Head of caudate nucleus (tissue), 42 donors: ENCODE measurements at places on chromosomes 3 and 15.

DNA sequence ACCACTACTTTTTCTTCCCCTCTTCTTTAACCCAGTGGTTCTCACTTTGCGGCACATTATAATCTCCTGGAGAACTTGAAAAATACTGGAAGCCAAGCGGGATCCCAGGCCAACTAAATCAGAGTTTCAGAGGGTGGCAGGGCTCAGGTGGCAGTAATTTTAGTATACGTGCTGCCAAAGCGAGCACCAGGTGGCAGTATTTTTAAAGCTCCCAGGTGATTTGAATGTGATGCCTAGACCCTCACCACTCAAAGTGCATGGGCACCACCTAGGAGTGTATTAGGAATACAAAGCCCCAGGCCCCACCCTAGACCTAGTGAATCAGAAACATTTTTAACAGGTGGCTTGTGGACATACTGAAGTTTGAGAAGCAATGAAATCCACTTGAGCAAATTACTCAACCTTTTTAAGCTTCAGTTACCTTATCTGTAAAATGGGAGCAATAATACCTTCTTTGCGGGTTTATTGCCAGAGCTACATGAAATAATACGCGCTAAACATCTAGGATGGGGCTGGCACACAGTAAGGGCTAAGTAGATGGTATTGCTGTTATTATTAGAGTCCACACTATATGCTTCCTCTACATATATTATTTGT, 8.3 kb downstream of the B3GALNT1 start:
- DNase-seq: no peak

DNA sequence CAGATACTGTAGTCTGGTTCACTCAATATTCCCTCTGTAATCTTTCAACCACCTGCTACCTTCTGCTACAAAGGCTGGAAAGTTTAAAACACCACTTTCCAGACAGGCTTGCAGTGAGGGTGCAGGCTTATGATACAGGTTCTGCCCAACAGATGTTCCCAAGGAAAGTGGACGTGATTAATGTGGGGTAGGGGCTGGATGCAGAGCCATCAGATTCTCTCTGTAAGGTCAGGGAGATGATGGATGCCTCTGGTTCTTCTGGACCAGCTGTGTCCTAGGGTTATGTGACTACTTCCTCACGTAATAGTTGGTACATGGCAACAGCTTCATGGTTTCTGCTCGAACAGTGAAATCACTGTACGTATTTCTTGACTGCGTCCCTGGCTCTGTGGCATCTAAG, 11.1 kb downstream of the GPR176 start:
- no peak for DNase-seq

- peak; percentile 59 for DNase-seq
Observed at GRCh38 chr3:101725194-101725889, 928 bp downstream of the CEP97 start.

- DNase-seq: no peak
Observed at GRCh38 chr3:24235121-24235520, 259.5 kb downstream of the THRB start.

GRCh38 chr3:156187146-156187769, 66.9 kb downstream of the KCNAB1 start:
- DNase-seq: no peak
